Natural killer cell treated with Interleukin-12 subunit alpha and Interleukin-12 subunit beta and Interleukin-15 and Interleukin-18, amount 100 ng/mL, for 72 hours (primary cell): ENCODE measurements at places on chromosomes 3 and 15. TPM values are rescaled to one million over a fixed set of nuclear protein-coding genes. Genes with fewer than 3 reads are reported as not detected.

- no peaks in the 10 kb centered on the region for H3K27me3 ChIP-seq
- H3K4me1 ChIP-seq = peaks cover 41% of the 10 kb centered on the region
- H3K36me3 ChIP-seq = no peaks in the 10 kb centered on the region
- peak overlapping the region; percentile 81 for H3K27ac ChIP-seq
Measured at GRCh38 chr3:48715174-48715800, 1.7 kb downstream of the IP6K2 start.

- no peak overlapping the region for H3K27ac ChIP-seq
- H3K4me3 ChIP-seq = no peak overlapping the region
- no peaks in the 10 kb centered on the region for H3K4me1 ChIP-seq
- H3K27me3 ChIP-seq = no peaks in the 10 kb centered on the region
Measured at GRCh38 chr3:157333551-157333991, 103.1 kb upstream of the PTX3 start.

Gene ALPK3
- 0.43 TPM for total RNA-seq

Gene GOLGA6L4
- total RNA-seq = 2.7 TPM

- no peak overlapping the region for H3K4me3 ChIP-seq
- peaks cover 6% of the 10 kb centered on the region for H3K36me3 ChIP-seq
- H3K27ac ChIP-seq = no peak overlapping the region
- peak; percentile 44 for DNase-seq
Measured at GRCh38 chr15:65355173-65355987, 22.4 kb downstream of the IGDCC3 start.

GRCh38 chr15:28998511-28998910, 112.7 kb downstream of the APBA2 start:
- no peak overlapping the region for H3K4me3 ChIP-seq
- H3K27ac ChIP-seq = peak overlapping the region; percentile 68
- H3K4me1 ChIP-seq = peaks cover 43% of the 10 kb centered on the region

Gene CSPG4
- total RNA-seq = not detected

DNA sequence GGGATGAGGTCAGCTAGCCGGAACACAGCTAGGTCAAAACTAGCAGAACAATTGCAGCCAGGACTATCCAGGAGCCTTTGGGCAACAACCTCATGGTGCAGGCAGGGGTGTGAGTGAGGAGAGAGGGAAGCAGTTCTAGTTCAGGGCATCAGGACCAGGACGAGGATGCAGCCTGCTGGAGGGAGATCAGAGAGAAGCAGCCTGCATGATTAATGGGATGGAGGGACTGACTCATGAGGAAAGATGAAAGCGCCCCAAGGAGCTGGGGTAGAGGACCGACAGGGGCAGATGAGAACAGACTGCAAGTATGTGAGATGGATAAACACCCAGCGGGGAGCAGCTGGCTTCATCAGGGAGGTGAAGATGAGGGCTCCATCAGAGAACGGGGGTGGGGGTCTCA, 37.9 kb upstream of the LRTM1 start:
- no peaks in the 10 kb centered on the region for H3K4me1 ChIP-seq
- no peaks in the 10 kb centered on the region for H3K36me3 ChIP-seq
- H3K27ac ChIP-seq = no peak overlapping the region
- H3K27me3 ChIP-seq = no peaks in the 10 kb centered on the region

GRCh38 chr3:56724676-56725075, 41.6 kb upstream of the TASOR start:
- no peak for DNase-seq
- peak overlapping the region; percentile 97 for H3K27ac ChIP-seq
- H3K27me3 ChIP-seq = no peaks in the 10 kb centered on the region
- H3K4me1 ChIP-seq = peaks cover 73% of the 10 kb centered on the region
- peak overlapping the region; percentile 86 for H3K4me3 ChIP-seq
- peaks cover 56% of the 10 kb centered on the region for H3K36me3 ChIP-seq

Gene ESYT3
- total RNA-seq = not detected

DNA sequence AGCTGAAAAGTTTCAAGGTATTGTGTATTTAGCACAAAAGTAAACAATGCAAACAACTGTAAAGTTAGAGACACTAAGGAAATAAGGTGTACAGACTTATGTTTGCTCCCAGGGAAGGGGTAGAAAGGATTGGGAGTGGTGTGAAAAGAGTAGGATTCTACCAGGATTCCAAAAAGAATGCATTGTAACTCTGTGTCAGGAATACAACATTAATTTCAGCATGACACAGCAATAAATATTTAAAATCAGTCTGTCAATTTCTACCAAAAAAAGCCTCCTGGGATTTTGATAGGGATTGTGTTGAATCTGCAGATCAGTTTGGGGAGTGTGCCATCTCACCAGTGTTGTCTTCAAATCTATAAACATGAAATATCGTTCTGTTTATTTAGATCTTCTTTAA, 73.4 kb downstream of the LRRC28 start:
- peak overlapping the region; percentile 76 for H3K27ac ChIP-seq
- H3K36me3 ChIP-seq = peaks cover 11% of the 10 kb centered on the region
- peaks cover 34% of the 10 kb centered on the region for H3K4me1 ChIP-seq

Gene RPL39L
- total RNA-seq = 6.3 TPM

Gene DNAH12
- 0.05 TPM for total RNA-seq

DNA sequence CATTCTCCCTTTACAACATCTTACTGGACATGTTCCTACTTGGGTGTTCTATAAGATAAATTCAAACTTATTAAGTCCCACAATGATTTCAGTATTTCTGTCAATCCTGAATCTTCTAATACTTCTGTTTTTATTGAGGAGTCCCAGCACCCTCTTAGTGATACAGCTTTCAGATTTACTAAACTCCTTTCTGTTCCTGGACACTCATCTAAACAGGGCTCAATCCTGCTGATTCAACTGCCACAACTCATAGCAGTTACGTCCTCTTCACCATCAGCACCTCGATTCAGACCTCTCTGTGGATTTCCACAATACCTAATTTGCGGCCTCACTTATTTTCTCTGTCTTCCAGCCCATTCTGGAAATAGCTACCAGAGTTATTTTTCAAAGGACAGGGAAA, 101.6 kb downstream of the KCNMB2 start:
- no peak for DNase-seq
- H3K27ac ChIP-seq = no peak overlapping the region
- no peak overlapping the region for H3K4me3 ChIP-seq
- H3K27me3 ChIP-seq = no peaks in the 10 kb centered on the region
- no peaks in the 10 kb centered on the region for H3K4me1 ChIP-seq

DNA sequence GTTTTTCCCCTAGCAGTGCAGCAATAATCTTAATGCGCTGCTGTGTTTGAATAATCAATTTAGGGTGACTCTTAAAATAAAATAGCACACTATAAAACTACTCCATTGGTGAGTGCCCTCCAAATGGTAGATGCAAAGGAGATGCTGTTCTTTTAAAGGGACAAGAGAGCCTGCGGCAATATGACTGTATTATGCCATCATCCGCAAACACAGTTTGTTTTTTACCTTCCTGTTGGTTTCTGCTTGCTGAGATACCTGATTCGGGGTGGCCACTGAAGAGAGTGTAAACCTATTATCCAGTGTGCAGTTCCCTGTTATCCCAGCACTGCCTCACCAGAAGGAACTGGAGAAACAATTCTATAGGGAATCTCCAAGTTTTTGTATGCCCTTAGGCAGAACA, 523.1 kb upstream of the TGFBR2 start:
- no peak overlapping the region for H3K4me3 ChIP-seq
- H3K27ac ChIP-seq = no peak overlapping the region
- no peaks in the 10 kb centered on the region for H3K36me3 ChIP-seq
- no peak for DNase-seq
- H3K27me3 ChIP-seq = peaks cover 9% of the 10 kb centered on the region

GRCh38 chr3:146464005-146464595, 5.3 kb downstream of the PLSCR2 start:
- H3K27me3 ChIP-seq = peaks cover 8% of the 10 kb centered on the region
- no peak overlapping the region for H3K4me3 ChIP-seq
- H3K36me3 ChIP-seq = no peaks in the 10 kb centered on the region
- no peak for DNase-seq
- H3K27ac ChIP-seq = no peak overlapping the region

Gene DLL4
- total RNA-seq = 0.17 TPM

DNA sequence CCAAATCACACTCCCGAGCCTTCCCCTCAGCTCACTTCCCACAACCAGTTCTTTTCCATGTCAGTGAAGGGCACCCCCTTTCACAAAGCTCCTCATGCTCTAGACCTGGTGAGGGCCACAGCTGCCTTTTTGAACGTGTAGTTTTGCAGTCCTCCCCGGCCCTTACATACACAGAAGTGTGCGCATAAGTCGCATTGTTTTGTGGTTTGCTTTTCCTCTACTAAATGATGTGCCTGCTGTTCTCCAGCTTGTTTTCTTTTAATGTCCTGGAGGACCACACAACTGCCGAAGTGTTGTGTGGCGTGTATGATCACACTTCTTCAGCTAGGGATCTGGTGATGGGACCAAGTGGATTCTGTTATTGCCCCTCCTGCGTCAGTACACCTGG, 7.6 kb downstream of the C15orf39 start:
- H3K4me1 ChIP-seq = peaks cover 37% of the 10 kb centered on the region
- H3K4me3 ChIP-seq = no peak overlapping the region
- H3K36me3 ChIP-seq = peaks cover 6% of the 10 kb centered on the region
- H3K27ac ChIP-seq = peak overlapping the region; percentile 75
- DNase-seq = no peak
- no peaks in the 10 kb centered on the region for H3K27me3 ChIP-seq

DNA sequence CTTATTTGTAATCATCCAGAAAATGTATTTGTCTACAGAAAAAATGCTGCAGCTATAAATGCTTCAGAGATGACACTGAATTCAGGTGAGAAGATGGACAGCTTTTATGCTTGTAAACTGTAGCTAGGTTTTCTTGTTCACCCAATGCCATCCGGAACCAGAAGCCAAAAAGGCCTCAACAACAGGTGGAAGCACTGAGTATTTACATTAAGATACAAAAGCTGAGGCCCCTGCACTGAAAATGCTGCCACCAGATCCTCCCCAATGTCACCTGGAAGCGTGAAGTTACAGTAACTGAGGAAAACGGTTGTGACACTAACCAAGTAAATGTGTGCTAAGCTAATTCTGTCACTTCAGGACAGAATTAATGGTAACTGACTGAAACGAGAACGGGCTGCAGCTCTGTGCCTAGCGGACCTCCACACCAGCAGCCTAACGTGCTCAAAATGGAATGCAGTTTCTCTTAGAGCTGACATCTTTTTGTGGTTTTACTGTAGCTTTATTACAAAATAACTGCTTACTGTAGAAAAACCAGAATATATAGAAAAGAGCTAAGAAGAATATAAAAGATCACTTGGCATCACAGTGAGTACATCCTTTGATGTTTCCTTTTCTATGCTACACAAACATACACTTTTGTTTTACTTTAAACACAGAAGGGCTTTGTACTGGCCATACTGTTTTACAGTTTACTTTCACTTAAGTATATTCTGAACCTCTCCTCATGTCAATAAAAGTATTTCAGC, 7.6 kb downstream of the CHSY1 start:
- H3K4me1 ChIP-seq = peaks cover 84% of the 10 kb centered on the region
- peak overlapping the region; percentile 76 for H3K27ac ChIP-seq

GRCh38 chr3:152121270-152121636, 147.5 kb upstream of the MBNL1 start:
- no peak overlapping the region for H3K4me3 ChIP-seq
- H3K27ac ChIP-seq = no peak overlapping the region
- H3K27me3 ChIP-seq = peaks cover 6% of the 10 kb centered on the region
- H3K4me1 ChIP-seq = peaks cover 6% of the 10 kb centered on the region

DNA sequence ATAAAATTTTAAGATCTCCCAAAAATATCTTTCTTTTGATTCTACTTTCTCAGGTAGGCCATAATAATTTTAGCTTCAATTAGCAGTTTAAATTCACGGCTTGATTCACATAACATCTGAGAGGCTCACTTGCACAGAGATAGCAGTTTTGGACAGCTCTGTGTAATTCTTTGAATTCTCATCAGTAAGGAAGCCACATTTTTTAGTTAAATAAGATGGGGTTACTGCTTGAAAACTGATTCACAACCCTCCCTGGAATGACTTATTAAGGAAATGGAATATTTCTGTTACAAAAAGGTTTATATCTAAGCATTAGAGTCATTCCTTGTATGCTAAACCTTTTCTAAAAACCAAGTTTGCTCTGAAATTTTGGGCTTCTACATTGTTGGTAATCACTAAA, 212.7 kb downstream of the ALCAM start:
- H3K36me3 ChIP-seq = no peaks in the 10 kb centered on the region
- no peak for DNase-seq
- H3K27ac ChIP-seq = no peak overlapping the region

Gene ZBTB47
- total RNA-seq = 1.9 TPM

GRCh38 chr15:58440158-58440910, 8.5 kb downstream of the LIPC start:
- no peaks in the 10 kb centered on the region for H3K27me3 ChIP-seq
- no peak for DNase-seq
- H3K27ac ChIP-seq = peak overlapping the region; percentile 11
- H3K36me3 ChIP-seq = no peaks in the 10 kb centered on the region

DNA sequence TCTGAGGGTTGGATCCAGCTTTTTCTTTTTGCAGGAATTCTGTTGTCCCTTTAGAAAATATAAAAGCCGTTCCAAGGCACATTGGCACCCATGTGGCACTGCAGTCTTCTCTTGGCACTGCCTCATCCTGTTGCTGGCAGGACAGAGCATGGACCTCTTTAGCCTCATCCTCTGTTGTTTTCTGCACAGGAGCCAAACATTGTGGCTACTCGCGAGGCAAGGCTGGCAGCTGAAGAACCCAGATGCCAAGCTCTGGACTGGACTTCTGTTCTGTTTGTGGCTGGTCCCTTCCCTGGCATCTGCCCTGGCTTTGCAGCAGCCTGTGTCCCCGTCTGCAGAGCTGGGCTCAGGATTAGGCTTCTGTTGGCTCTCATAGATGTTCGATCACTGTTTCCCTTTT, 224.7 kb upstream of the TBC1D5 start:
- DNase-seq = no peak
- no peaks in the 10 kb centered on the region for H3K36me3 ChIP-seq
- no peak overlapping the region for H3K27ac ChIP-seq
- H3K4me1 ChIP-seq = peaks cover 13% of the 10 kb centered on the region
- peaks cover 4% of the 10 kb centered on the region for H3K27me3 ChIP-seq
- H3K4me3 ChIP-seq = no peak overlapping the region

Gene TMCO5A
- total RNA-seq = not detected

GRCh38 chr3:190130696-190131095, 10.0 kb upstream of the P3H2 start:
- no peak for DNase-seq
- H3K4me1 ChIP-seq = no peaks in the 10 kb centered on the region
- no peak overlapping the region for H3K27ac ChIP-seq
- H3K27me3 ChIP-seq = peaks cover 6% of the 10 kb centered on the region
- no peaks in the 10 kb centered on the region for H3K36me3 ChIP-seq

- peak; percentile 34 for DNase-seq
- H3K27ac ChIP-seq = no peak overlapping the region
- no peak overlapping the region for H3K4me3 ChIP-seq
- peaks cover 7% of the 10 kb centered on the region for H3K4me1 ChIP-seq
Measured at GRCh38 chr3:127458696-127459604, 131.6 kb downstream of the TPRA1 start.

DNA sequence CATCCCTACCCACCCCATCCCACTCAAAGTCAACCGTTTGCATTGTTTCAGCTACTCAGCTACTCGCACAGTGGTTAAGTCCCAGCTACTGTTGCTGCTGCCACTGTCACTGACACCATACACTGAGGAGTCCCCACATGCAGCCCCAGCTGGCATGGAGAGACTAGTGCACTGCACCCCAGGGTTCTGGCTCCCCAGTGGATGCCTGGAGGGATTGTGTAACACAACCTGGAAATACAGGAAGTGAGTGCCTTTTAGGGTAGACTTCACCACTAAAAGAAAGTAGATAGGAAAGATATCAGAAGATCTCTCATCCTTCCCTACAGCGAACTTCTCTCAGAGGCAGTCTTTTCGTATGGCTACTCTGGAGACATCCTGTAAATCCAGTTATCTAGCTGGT, 169.2 kb upstream of the STRIT1 start:
- H3K4me3 ChIP-seq = no peak overlapping the region
- no peaks in the 10 kb centered on the region for H3K27me3 ChIP-seq
- DNase-seq = no peak
- H3K4me1 ChIP-seq = no peaks in the 10 kb centered on the region
- H3K36me3 ChIP-seq = no peaks in the 10 kb centered on the region

Gene ADAMTSL3
- total RNA-seq = not detected

Gene B3GALNT1
- total RNA-seq = 11.3 TPM
